Mucosa of gallbladder (tissue), 1 donor: ENCODE measurements at places on chromosomes 3 and 15. TPM values are rescaled to one million over a fixed set of nuclear protein-coding genes. Genes with fewer than 3 reads are reported as not detected.

Gene ZNF80
- 0.17 TPM for total RNA-seq

Gene NEK10
- 6.2 TPM for total RNA-seq

Gene CHRNA7
- total RNA-seq, result 4.2 TPM

Gene LYZL4
- 0.32 TPM for total RNA-seq

Gene GMNC
- 0.26 TPM for total RNA-seq

Gene MEX3B
- total RNA-seq, result 4.1 TPM

DNA sequence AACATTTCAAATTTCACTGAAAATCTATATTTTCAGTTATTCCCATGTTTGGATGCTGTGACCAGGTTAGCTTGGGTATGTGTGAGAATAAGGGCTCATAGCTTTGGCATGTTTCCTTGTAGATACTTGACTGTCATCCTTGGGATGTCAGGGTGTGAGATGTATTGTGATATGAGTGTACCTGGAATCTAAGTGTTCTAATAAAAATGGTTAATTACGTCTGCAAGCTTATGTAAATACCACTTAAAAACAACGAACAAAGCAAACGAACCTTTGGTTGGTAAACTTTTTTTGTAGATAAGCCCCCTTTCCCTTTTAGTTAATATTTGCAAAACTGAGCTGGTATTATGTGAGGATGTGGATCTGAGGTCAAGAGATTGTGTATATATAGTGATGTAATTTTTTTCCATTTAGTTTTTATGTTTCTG lies 63.5 kb downstream of the FNDC3B start:
- DNase-seq, result no peak

DNA sequence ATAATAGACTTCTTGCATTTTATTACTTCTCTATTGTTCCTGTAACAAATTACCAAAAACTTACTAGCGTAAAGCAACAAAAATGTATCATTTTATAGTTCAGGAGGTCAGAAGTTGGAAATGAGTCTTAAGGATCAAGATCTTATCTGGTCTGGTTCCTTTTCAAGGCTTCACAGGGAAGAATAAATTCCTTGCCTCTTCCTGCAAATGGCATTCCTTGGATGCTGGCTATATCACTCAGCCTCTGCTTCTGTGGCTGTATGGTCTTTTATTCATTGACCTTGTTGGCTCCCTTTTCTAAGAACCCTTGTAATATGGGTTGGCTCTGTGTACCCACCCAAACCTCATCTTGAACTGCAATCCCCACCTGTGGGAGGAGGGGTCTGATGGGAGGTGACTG lies 478.4 kb upstream of the THBS1 start:
- no peak for DNase-seq

GRCh38 chr3:172333042-172333377 lies 115.2 kb downstream of the GHSR start:
- DNase-seq, result no peak

GRCh38 chr3:5187920-5188418 lies 462 bp downstream of the EDEM1 start:
- DNase-seq, result peak; percentile 18

GRCh38 chr3:160478338-160478737 lies 28.8 kb upstream of the TRIM59 start:
- no peak for DNase-seq

DNA sequence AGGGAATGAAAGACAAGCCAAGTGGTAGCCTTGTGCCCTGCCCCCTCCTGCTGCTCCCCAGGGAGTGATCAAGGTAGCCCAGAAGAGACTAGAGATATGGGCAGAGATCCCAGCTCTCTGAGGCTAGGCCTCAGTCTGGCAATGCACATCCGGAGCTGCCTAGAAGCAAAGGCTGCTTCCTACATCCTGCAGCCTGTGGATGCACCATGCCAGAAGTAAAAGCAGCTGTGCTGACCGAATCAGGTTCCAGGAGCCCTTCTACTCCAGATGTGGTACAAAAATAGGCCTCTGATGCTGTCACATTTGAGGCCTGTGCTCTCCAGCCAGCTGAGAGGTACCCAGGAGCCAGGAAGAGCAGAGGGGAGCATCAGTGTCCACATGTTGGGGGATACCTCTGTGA lies 16.0 kb downstream of the TRAIP start:
- DNase-seq, result no peak

DNA sequence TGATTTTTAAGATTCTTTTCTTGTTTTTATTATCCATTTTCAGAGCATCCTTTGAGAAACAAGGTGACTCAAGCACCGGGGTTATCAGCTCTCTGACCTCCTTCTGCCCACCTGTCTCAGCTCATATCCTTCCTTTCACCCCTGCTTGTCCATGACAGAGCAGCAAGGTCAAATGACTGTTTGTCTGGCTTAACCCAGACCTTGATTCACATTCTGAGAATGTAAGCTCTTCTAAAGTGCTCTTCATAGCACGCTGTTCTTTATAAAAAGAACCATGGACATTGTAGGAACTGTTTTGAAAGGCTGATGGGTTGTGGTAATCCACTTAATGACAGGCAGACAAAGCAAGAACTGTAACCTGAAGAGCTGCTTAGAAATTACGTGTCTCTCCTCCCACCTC lies 122.5 kb downstream of the CHST2 start:
- DNase-seq, result no peak

DNA sequence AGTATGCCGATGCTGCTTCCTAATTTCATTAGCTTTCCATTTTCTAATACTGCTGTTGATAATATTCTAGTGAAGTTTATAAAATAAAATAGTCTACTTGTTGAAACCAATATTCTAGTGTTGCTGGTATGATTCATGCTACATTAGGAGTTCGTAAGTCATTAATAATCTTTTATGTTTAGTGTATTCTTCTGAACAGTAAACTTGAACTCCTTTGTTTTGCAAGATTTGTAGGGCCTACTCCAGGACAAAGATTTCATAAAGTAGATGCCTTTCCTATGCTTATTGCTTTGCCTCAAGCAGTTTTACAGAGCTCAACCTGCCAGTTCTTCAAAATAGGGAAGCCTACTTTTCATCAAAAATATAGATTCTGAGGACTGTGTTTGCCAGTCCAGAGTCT lies 111.5 kb downstream of the RSRC1 start:
- DNase-seq, result no peak
